ENCODE measurements at places on chromosomes 3 and 15.

DNA sequence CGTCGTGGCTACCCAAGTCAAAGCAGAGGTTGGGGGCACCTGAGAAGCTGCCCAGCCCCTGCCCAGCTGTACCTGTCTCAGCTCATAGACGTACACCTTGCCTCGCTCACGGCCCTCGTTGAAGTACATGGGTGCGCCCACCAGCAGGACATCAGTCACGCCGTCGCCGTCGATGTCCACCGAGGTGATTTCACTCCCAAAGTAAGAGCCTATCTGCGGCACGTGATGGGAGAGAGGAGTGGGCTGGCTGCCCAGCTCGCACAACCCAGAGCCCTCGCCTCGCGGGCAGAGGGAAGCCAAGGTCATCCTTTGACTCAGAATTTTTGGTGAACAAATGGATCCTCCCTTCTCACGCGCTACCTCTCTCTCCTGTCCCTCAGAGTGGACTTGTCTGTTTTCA is 54.7 kb downstream of the FEM1B start:
- no peak for DNase-seq

- DNase-seq = no peak
Measured at GRCh38 chr3:18436213-18436612, 11.1 kb upstream of the SATB1 start.

DNA sequence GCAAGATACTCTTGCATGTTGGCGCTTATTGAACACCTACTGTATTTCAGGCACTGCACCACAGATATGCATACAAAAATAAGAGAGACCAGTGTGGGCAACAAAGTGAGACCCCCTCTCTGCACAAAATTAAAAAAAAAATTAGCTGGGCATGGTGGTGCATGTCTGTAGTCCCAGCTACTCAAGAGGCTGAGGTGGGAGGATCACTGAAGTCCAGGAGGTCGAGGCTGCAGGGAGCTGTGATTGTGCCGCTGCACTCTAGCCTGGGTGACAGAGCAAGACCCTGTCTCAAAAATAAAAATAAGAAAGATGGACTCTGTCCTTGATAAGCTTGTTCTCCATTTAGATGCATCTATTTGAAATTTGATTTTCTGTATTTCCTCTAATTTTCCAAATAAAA is 20.8 kb downstream of the FEM1B start:
- no peak for DNase-seq

DNA sequence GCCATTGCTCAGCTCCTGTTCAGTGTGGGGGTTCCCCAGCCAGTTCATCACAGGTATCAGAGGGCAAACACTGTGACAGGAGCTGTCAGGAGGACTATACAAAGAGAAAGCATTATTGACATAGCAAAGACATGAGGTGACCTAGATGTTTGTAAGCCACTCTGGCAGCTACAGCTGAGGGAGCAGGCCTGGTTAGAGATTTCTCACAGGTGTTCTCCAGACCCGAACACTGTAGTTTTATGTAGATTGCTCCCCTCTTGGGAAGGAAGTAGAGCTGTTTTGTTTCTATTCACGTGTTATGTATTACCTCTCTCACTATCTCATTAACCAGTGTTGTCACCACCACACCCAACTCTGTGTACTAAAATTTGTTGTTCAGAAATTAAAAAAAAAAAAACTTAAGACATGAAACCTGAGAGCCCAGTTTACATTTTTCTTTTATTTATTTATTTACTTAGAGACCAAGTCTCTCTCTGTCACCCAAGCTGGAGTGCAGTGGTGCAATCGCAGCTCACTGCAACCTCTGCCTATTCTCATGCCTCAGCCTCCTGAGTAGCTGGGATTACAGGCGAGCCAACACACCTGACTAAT is 123.7 kb downstream of the RBPMS2 start:
- DNase-seq = no peak

DNA sequence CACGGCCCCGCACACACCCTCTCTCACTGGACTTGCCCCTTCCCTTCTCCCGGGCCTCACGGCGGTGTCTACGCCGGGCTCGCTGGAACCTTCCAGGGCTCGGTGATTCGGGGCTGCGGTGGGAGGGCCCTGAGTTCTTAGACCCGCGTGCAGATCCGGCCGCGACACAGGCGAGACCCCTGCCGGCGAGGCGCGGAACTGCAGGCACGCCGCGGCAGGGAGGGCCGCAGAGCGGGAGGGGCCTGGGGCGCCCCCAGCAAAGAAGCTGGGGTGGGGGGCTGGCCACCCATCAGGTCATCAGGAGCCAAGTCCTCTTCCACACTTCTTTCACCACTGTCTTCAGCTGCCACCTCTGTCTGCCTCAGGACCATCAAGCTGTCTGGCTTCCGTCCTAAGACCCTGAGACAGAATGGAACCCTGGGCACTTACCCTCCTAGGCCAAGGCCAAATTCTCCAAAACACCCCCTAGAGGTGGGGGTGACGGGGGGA is 164.5 kb downstream of the XXYLT1 start:
- peak; percentile 70 for DNase-seq

DNA sequence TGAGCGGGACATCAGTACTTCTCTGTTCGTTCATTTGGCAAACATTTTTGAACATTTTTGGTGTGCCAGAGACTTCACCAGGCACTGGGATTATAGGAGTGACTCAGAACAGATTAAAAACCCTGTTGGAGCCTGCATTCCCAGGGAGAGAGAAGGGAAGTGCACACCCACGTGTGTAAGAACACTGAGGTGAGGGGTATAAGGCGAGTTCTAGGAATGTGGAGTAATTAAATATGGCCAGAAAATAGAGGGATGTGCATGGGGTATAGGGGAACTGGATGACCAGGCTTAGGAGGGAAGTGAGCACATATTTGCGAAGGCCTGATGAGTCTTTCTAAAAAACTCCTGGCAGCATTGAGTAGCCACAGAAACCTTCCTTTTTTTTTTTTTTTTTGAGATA is 401.2 kb upstream of the C2CD4B start:
- DNase-seq = no peak

- no peak for DNase-seq
Measured at GRCh38 chr15:78193731-78194567, 40.4 kb downstream of the ACSBG1 start.

Data from right lung (tissue), 10 donors.